ENCODE measurements at places on chromosomes 2 and 18.
A peak's percentile ranks its signal among the peaks of the same experiment; 100 is the strongest.

- no peak for DNase-seq
These were observed 543.3 kb upstream of the PKDCC start for GRCh38 chr2:41504532-41504931.

GRCh38 chr2:116442418-116442817 lies 1372.1 kb upstream of the DDX18 start:
- DNase-seq, result no peak

- no peak for DNase-seq
These were observed 13.7 kb upstream of the PER2 start for GRCh38 chr2:238302087-238302486.

GRCh38 chr2:181466661-181467576 lies 9.7 kb downstream of the ITGA4 start:
- peak; percentile 82 for DNase-seq

DNA sequence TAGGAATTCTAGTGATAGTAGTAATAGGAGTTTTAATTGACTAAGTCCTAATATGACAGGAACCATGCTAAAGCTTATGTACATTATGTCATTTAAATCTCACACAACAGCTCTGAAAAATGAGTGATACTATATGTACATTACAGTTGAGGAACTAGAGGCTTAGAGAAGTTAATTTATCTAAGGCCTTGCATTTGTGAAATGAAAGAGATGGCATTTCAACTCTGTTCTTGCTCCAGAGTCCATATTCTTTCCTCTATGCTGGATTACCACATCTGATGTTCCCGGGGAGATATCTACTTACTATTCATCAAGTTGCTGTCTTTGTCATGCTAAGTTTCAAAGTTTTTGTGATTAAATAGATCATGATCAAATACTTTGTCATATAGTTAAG lies 5.7 kb downstream of the AGPS start:
- DNase-seq, result no peak

GRCh38 chr2:32680942-32681341 lies 53.1 kb downstream of the TTC27 start:
- no peak for DNase-seq

- DNase-seq, result no peak
These were observed 17.3 kb upstream of the NEUROD1 start for GRCh38 chr2:181697571-181697970.

- DNase-seq, result no peak
These were observed 133.7 kb downstream of the SMAD7 start for GRCh38 chr18:48817021-48817461.

DNA sequence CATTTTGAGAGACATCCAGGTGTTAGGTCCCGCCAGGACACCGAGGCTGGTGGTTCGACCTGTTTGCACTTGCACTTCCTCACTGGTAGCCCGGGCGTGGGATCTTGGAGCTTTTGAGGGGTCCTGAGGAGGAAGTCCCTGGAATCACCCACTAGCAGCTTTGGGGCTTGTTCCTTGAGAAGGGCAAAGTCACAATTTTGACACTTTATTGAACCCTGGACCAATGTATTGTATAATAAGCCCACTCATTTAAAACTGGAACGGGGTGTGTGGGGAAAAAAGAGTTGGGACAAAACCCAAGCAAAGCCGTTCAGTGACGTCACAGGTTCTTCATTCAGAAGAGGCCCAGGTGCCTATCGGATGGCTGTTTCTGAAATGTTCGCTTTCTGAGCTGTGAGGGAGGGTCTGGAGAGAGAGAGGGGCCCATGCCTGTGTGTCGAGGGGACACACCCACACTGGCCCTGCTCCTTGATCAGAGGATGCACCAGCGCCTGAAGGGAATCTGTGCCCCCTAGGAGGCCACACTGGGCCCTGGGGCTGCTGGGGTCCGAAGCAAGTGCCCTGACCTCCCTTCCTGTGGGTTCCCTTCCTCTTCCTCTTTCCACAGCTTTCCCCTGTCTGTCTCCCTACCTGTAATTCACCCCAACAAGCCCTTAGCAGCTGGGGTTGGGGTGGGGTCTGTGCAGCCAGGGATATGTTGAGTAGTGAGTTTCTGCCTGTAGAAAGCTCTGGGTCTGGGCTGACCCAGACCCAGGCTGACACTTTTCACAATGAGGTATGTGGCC lies 2.6 kb downstream of the LPIN1 start:
- DNase-seq, result no peak

GRCh38 chr2:174551697-174552096 lies 45.9 kb downstream of the WIPF1 start:
- no peak for DNase-seq

- peak; percentile 50 for DNase-seq
These were observed 48.7 kb upstream of the ZNF385B start for GRCh38 chr2:179909845-179910734.

DNA sequence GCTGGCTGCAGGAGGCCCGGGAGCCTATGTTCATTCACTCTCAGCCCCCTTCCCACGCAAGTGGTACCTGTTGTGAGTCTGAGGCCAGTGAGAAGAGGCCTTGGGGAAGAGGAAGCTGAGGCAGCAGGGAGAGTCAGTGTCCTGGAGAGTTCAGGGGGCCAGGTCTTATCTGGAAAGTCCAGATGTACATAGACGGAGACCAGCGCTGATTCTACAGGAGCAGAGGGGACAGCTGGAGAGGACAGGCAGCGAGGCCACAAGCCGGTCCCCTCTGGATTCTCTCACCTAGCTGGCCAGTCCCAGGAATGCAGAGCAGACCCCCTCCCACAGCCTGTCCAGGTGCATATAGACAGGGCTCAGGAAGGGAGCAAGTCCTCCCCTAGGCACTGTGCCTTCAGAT lies 29.1 kb upstream of the SELENOI start:
- no peak for DNase-seq

- DNase-seq, result no peak
These were observed 44.5 kb downstream of the METTL8 start for GRCh38 chr2:171389325-171389724.

GRCh38 chr2:8544786-8545694 lies 136.8 kb upstream of the ID2 start:
- DNase-seq, result peak; percentile 77

DNA sequence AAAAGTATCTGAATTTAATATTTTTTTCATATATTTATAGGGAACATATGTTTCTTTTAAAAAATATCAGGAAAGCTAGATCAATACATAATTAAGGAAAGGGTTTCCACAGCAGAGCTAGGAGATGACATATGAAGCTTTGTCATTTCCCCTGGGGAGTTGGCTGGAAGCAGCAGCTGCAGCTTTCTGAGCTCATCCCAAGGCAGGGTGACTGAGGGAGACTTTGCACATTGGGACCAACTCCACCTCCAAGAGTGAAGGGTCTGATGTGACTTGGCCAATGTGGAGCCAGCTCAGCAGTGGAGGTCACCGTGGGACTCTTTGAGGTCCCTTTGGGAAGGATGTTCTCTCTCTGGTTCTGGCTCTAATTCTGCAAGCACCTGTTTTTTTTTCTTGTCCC lies 315.1 kb downstream of the RDH14 start:
- peak; percentile 71 for DNase-seq

DNA sequence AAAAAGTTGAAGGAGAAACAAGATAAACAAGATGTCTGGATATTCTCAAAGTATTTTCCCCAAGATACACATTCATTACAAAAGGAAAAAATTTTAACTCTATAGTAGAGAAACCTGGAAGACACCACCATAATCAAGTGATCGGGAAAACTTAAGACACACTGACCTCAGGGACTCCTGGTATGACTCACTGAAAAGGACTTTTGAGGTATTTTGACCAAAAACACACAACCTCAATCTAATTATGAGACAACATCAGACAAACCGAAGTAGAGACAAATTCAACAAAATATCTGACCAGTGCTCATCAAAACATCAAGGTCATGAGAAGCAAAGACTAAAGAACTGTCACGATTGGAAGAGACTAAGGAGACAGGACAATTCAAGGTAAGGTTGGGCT lies 34.7 kb downstream of the LPIN2 start:
- DNase-seq, result no peak

- peak; percentile 78 for DNase-seq
These were observed 114.9 kb upstream of the MYCN start for GRCh38 chr2:15825276-15825980.

GRCh38 chr2:11379558-11379957 lies 35.1 kb upstream of the ROCK2 start:
- DNase-seq, result no peak

GRCh38 chr2:105609746-105610402 lies 134.8 kb upstream of the NCK2 start:
- DNase-seq, result no peak

DNA sequence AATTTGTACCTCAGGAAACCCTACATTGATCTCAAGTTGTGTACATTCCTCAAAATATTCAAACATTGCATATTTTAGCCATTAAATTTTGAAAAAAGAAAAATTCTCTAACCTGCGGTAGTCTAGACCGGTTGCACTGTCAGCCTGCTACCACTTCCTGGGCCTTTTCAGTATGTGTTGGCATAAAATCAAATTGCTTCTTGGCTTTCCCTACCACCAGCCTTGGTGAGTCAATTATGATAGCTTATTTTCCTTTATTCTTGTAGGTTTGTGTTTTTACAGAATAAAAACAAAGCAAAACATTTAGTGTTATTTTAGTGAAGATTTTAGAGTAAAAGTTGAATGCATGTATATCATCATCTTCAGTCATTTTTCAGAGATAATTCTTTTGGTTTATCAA lies 61.2 kb downstream of the FAM171B start:
- no peak for DNase-seq

DNA sequence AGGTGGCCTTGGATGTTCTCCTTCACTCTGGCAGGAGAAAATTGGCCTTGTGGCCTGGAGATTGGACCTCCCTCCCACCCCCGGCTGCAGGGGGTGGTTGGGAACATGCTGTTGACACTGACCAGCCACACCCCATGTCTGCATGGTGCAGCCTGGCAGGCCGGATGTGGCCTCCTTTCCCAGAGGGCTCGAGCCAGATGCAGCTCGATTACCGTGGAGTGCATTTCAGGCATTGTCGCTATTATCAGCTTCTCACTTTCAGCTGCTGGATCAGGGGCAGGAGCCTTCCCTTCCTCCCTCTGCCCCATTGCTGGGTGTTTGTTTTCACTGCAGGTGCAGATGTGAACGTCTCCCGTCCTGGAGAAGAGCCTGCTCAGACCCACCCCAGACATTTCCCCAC lies 211.0 kb upstream of the SIX2 start:
- no peak for DNase-seq

DNA sequence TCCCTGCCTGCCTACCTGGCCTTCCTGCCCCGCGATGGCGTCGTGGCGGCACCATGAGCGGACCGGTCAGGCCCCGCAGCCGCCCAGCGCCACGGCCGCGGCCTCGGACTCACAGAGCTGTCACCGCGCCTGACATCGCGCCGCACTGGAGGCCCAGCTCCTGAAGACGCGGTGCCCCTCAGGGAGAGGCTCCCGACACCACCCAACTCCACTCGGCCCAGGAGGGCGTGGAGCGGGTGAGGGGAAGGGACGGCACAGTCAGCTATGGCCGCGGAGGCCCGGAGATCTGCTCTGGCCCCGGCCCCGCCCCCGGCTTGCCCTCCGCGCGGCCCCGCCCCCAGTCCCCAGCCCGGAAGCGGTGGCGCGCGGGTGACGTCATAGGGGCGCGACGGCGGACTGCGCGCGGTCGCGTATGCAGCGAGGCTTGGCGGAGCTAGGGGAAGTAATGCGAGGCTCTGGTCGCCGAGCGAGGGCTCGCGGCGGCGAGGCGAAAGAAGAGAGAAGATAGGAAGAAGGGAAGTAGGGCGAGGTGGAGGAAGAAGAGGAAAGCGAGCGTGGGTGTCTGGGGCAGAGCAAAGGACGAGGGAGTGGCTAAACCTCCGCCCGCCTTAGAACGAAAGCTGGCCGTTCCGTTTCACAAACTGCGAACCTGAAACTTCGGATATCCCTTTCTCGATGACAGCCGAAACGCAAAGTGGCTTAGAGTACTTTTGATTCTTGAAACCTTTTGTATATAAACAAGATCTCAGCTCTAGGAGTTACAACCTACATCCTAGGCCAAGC lies at the start of gene SLC35F5:
TSS of gene SLC35F5 (minus strand) at position 288 of the 783 bp plus-strand sequence. CDS start at position 55, 233 bp downstream.
- peak; percentile 93 for DNase-seq

Measured in NCI-H82 (cell line).